Stimulated activated CD4-positive, alpha-beta T cell treated with anti-CD3 and anti-CD28 coated beads, TNF-alpha, amount 100 ng/mL, for 4 hours (primary cell): ENCODE measurements at places on chromosomes 11 and 22.

GRCh38 chr22:41300661-41301060, 664 bp upstream of the ZC3H7B start:
- no peak for DNase-seq

DNA sequence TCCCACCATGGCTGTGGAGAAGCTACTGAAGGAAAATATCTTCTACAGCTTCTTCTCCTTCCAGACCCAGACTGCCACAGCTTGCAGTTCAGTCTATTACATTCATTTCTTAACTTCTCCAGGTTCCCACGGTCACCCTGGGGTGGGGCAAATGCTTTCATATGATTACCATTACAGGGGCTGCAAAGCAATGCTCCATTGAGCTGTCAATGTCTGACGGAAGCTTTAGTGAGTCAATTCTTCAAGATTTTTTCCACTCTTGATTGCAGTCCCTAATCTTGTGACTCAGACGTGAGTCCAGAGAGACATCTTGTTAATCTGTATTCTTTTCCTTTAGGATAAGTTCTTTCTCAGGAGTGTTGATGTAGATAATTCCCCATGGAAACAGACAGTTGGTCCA, 233.4 kb upstream of the DDI1 start:
- DNase-seq = no peak

DNA sequence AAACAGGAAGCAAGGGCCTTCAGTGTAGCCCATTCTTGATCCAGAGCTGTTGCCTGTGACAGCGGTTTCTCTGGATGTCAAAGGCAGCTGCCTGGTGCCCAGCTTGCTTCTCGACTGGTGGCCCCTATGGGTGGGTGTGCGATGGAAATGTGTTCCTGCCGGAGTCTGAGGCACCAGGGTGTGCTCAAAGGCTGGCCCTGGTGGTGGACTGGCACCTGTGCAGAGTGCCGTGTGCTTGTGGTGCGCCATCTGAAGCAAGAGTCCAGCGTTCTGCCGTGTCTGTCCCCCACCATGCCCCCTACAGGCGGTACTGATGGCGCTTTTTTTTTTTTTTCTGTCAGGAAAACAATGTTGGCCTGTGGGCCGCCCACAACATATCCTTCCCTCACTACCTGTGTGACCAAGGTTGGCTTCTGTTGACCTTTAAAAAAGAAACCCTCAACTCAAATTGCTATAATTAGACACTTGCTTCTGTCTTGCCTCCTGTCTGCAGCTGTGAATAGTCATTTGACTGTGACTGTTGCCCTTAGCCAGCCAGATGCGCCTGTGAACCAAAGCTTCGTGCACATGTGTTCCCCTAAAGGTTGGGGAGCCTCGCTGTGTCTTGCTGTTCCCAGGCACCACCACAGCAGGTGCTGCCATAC, 4.7 kb upstream of the RANBP1 start:
- no peak for DNase-seq

- no peak for DNase-seq
These were observed 48.3 kb downstream of the TCF20 start for GRCh38 chr22:42222140-42222539.

DNA sequence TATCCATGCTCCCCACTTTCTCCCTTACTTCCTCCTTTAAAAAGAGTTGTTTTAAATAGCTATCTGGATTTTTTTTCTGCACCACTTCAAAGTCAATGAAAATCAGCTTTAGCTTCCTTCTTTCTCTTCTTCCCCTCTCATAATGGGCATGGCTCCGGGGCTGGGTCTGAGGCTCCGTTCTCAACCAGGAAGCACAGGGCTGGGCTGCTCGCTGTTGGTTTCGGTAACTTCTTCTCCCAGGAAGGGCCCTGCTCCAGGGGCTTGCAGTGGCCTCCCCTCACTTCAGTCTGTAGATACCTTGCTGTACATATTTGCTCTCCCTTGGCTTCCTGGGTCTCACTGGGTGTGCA, 23.8 kb downstream of the MICAL2 start:
- DNase-seq = no peak

DNA sequence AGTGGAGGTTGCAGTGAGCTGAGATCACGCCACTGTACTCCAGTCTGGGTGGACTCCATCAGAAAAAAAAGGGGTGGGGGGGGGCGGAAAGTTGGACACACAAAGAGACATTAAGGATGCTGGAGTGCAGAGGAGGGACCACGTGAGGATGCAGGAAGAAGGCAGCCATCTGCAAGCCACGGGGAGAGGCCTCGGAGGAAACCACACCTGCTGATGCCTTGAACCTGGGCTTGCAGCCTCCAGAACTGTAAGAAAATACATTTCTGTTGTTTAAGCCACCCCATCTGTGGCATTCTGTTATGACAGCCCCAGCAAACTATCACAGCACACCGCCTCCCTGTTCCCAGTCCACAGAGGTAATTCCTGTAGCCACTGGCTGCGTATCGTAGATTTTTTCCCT, 9.2 kb upstream of the STIP1 start:
- DNase-seq = no peak

- no peak for DNase-seq
These were observed 64.2 kb downstream of the APOL5 start for GRCh38 chr22:35781898-35782297.

DNA sequence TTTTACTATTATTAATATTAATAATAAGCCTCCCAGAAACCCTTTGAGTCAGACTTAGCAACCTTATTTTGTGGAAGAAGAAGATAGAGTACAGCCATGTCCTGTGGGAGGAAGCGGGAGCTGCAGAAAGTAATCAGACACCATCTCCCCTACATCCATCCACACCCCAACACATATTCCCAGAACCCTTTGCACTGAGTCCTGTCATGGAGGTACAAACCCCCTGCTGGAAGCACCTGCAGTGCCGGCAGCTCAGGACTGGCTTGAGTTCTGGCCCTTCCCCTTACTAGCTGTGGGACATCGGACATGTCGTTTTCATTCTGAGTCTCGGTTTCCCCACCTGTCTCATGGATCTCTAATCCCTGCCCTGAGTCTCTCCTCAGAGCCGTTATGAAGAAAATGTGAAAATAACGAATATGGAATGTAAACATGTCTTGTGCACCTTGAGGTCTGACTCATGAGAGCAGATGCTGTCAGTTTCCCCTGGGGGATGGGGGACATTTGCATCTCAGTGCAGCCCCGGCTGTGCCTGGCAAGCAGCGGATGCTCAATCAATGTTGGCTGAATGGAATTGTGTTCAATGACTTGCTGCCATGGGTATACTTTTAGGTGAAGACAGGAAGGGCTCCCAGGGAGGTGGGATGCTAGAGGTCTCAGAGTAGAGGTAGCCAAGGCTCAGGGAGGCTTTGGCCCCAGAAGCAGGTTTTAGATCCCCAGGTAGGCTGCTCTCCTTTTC, 45.4 kb downstream of the TP53I11 start:
- DNase-seq = no peak

GRCh38 chr11:86486261-86487030, 111.8 kb downstream of the CCDC81 start:
- DNase-seq = no peak

DNA sequence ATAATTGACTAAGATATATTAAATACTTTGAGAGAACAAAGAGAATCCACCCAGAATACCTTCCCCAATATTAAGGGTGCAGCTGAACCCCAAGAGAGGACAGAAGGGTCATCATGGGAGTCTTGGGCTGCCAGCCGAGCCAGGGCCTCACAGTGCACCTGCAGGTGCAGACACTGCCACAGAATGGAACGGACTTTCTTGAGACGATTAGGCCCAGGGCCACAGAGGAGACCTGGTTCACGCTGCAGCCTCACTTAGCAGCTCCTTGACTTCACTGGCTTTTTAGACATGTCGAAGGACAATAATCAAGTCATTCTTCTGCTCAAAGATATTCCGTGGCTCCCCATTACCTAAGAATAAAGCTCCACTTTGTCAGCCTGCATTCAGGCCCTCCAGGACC, 100.6 kb downstream of the PHF21B start:
- DNase-seq = no peak

- no peak for DNase-seq
These were observed 380.2 kb downstream of the OR4C45 start for GRCh38 chr11:50412832-50413231.

DNA sequence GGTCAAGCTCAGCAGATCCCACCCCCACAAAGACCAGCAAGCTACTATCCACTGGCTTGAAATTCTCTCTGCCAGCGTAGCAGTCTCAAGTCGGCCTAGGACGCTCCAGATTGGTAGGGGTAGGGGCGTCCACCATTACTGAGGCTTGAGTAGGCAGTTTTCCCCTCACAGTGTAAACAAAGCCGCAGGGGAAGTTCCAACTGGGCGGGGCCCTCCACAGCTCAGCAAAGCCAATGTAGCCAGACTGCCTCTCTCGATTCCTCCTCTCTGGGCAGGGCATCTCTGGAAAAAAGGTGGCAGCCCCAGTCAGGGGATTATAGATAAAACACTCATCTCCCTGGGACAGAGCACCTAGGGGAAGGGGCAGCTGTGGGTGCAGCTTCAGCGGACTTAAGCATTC, 1064.9 kb upstream of the TENM4 start:
- no peak for DNase-seq
